ENCODE measurements at places on chromosomes 7 and 10. TPM values are rescaled to one million over a fixed set of nuclear protein-coding genes. Genes with fewer than 3 reads are reported as not detected.

GRCh38 chr10:70619271-70620019 lies 16.9 kb upstream of the PRF1 start:
- peak; percentile 52 for DNase-seq

DNA sequence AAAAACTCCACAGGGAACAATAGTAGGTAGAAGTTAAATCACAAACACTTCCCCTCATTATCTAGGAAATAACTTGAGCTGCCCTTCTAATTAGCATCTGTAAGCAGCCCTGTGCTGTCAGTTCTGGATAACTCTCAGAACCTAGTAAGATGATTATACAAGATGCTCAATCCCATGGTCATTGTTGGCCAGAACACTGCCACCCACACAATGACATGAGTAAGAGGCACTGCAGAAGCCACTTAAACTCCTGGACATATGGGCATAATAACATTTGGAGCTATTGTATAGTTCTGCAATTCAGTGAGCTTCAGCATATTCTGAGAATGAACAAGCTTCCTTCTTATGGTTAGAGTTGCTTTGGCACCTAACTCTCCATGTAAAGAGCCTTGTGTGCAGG lies 153.8 kb downstream of the PLPP4 start:
- no peak for DNase-seq

- DNase-seq = no peak
Measured at GRCh38 chr10:113278664-113279063, 274.2 kb upstream of the HABP2 start.

GRCh38 chr7:1144269-1144771 lies 15.7 kb downstream of the ZFAND2A start:
- peak; percentile 59 for DNase-seq

DNA sequence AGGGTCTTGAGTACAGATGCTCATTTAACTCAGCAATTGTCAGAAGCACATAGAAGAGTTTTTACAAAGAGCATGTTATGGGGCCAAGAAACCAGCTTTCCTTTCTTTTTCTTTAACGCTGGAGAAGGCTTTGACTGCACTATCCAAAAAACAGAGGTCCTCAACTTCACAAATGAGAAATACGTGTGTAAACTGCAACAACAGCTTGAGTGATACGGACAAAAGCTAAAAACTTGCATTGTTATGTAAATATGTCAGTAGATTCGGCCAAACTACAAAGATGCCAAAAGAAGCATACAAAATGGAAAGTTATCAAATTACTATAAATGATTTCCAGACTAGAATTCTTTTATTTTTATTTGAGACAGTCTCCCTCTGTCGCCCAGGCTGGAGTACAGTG lies 62.4 kb upstream of the C10orf90 start:
- no peak for DNase-seq

GRCh38 chr10:30818854-30819253 lies 189.3 kb upstream of the LYZL2 start:
- peak; percentile 80 for DNase-seq

GRCh38 chr7:124879771-124880170 lies 49.9 kb downstream of the POT1 start:
- no peak for DNase-seq

DNA sequence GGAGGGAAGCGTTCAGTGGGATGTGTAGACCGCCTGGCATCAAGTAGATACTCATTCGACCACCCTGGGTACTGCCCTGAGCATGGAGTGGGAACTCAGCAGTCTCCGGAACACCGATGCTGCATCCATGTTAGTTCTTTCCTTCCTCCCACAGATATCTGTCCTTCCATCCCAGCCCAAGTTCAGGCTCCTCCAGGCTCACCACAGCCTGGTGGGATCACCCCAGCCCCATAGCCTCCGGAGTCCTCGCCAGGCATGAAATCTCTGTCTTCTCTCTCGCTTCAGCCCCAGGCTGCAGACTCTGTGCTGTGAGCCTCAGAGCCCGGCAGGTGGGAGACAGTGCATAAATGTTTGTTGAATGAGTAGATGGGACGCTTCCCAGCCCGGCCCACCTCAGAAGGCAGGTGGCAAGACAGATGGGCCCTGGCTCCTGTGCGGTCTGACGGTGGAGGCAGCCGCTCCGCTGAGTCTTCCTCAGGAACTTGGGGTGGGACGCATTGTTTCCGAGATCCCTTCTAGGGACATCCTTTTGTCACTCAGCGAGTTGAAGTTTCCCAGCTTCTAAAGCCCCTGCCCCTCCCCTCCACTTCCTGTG lies 42.9 kb downstream of the ELFN1 start:
- DNase-seq = no peak

- DNase-seq = no peak
Measured at GRCh38 chr10:50392966-50393718, 141.8 kb upstream of the ASAH2 start.

DNA sequence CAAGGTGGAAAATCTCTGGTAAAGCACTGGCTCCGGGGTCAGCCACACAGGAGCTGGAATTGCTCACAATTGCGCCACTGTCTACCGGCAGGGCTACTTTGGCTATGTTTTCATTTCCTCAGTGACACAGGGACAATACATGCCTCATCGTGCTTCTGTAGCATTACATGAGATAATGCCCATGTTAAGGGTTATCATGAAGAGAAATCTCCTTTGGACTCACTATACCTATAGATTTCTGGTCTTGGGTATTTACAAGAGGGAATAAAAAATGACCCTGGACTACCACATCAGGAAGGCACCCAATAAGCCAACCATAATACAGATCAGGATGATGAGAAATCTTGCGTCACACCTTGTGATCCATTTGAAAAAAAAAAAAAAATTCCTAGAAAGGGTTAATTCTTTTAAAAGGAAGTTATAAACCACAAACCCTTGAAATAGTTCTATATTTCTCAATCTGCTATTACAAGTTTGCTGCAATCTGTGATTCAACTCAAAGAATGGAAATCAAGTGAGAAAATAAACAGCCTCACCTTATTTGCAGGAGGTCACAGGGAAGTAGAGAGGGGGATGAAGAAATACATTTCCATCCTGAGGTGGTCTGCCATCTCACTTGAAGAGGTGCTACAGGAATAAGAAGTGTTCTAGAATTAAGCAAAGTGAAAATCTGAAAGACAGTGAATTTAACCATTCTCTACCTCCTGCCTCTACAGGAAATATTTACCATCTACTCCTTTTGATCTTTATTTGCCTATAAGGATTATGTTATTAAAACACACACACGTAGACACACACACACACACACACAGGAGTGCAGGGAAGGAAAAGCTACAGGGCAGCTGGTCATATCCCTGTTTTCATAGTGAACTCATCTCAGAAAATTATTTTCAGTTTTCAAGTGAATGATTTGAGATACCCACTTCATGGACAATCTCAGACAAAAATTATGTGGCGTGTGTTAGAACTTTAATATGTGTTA lies 231.3 kb upstream of the CELF2 start:
- DNase-seq = peak; percentile 75

GRCh38 chr7:115352375-115352774 lies 430.5 kb downstream of the MDFIC start:
- DNase-seq = peak; percentile 87

DNA sequence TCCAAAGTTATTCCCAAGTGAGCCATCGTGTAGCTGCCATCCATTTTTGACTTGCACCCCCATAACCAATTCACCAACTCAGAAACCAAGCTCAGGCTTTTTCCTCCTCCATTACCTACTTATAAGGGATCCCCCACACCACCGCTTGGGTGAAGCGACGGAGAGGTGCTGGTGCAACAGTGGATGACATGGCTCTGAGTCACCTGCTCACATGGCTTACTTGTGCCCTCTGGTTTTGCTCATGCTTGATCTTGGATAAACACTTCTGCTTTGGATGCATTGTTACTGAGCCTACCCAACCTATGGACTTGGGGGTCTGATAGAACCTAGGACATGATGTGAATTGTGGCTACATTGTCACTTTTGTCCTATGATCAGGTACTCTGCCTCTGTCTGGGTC lies 12.0 kb upstream of the AKR1B1 start:
- DNase-seq = peak; percentile 76

DNA sequence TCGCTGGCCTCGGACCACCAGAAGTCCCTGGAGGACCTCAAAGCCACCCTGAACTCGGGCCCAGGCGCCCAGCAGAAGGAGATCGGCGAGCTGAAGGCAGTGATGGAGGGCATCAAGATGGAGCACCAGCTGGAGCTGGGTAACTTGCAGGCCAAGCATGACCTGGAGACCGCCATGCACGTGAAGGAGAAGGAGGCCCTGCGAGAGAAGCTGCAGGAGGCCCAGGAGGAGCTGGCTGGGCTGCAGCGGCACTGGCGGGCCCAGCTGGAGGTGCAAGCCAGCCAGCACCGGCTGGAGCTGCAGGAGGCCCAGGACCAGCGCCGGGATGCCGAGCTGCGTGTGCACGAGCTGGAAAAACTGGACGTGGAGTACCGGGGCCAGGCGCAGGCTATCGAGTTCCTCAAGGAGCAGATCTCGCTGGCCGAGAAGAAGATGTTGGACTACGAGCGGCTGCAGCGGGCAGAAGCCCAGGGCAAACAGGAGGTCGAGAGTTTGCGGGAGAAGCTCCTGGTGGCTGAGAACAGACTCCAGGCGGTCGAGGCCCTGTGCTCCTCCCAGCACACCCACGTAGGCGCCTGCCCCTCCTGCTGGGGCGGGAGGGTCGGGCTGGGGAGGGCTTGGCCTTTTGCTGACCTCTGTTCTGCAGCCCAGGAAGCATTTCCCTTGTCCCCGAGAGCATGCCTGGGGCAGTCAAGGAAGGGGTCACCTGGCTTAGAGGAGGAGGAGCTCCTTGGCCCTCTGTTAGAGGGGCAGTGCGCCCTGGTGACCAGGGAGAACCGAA lies 77.3 kb upstream of the GTF2IRD1 start:
- no peak for DNase-seq

CCDC7 gene
- 8.7 TPM for total RNA-seq

BAIAP2L1 gene
- total RNA-seq = 2.9 TPM

SYT15 gene
- not detected for total RNA-seq

GLCCI1 gene
- total RNA-seq = 4.2 TPM

ITGA8 gene
- total RNA-seq = not detected

Measured in LHCN-M2 (cell line).